NCI-H526 (cell line): ENCODE measurements at places on chromosomes 6 and 20.

DNA sequence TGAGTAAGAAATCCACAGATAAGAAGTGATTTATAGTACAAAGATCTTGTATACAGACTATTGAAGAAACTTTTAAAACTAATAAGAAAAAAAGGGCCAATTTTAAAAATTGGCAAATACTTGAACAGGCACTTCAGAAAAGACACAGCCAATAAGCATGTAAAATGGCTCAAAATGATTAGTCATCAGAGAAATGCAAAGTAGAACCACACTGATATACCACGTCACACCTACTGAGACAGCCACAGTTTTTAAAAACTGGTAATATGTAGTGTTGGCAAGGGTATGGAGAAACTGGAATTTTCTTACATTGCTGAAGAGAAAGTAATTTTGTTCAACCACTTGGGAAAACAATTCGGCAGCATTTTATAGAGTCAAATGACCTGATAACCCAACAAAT is 488.9 kb upstream of the HTR1E start:
- no peak for DNase-seq

- no peak for DNase-seq
These were observed 52.9 kb upstream of the HDDC2 start for GRCh38 chr6:125354649-125355048.

GRCh38 chr6:32854376-32855178 is 585 bp downstream of the PSMB9 start:
- DNase-seq: no peak

- no peak for DNase-seq
These were observed 149.3 kb downstream of the GJA1 start for GRCh38 chr6:121584586-121585369.

DNA sequence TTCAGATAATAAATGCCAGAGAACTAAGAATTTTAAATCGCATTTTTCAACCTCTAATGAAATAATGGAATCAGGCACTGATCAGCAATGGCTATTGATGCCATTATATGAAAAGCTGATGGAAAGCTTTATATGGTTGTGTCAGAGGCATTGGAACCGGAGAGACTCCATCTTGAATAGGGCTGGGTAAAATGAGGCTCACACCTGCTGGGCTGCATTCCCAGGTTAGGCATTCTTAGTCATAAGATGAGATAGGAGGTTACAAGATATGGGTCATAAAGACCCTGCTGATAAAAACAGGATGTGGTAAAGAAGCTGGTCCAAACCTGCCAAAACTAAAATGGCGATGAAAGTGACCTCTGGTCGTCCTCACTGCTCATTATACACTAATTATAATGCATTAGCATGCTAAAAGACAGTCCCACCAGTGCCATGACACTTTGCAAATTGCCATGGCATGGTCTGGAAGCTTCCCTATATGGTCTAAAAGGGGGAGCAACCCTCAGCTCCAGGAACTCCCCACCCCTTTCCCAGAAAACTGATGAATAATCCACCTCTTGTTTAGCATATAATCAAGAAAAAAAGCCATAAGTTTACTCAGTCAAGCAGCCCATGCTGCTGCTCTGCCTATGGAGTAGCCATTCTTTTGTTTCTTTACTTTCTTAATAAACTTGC is 40.2 kb upstream of the CD83 start:
- DNase-seq: no peak

DNA sequence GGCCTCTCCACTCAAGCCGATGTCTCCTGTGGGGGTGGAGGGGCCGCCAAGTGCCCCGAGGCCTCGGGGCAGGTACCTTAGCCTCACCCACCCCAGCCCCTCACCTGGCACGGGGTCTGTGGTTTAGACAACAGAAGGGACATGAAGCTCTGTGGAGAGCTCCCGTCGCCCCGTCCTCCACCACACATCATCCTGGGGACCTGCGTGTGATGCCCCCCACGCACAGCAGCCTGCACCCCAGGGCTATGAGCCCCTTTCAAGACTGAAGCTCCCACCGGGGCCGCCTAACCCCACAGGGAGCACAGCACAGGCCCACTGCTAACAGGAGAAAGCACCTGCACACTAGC is 8.2 kb downstream of the KCNQ2 start:
- no peak for DNase-seq

DNA sequence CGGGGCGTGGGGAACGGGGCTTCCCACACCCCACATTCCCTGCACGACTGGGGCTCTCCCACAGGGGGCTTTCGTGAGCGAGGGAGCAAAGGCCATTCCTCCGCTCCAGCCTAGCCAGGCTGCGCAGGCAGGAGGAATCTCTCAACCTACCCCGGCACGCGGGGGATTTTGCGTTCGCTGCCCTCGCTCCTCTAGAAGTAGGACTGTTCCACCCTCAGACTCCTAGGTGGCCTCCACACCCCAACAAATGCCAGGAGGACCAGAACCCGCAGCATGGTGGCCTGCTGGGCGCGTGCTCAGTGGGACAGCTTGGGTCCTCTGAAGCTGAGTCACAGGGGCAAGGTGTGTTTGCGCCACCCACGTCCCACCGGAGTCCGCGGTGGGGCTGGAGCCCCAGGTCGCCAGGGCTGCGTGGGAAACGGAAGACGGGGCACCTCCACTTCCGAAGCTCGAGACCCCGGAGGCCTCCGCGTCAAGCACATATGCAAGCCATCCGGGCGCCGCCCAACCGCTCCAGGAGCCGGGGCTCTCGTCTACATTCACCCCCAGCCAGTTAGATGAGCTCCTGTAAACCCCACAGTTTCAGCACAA is 1938.5 kb upstream of the DEFB115 start:
- no peak for DNase-seq

GRCh38 chr6:117515326-117515725 is 32.9 kb downstream of the DCBLD1 start:
- DNase-seq: no peak

DNA sequence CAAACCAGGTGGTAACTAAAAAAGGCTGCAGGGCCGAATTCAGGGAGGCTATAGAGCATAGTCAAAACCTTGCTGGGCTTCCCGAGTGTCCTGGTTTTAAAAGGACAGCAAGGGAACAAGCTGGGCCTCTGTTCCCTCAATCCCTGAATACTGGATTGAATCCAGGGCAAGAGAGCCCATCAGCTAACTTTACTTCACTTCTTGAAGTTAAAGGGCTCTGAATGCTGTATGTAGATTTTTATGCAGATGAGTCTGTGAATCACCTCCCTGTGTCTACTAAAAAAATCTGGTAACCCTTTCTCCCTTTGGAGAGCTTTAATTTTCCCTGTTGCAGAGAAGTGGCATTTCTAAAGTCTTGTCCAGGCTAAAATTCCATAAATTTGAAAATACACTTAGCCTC is 29.5 kb downstream of the LYRM4 start:
- DNase-seq: no peak

- DNase-seq: peak; percentile 42
These were observed 404 bp downstream of the CEP162 start for GRCh38 chr6:84227044-84227433.

DNA sequence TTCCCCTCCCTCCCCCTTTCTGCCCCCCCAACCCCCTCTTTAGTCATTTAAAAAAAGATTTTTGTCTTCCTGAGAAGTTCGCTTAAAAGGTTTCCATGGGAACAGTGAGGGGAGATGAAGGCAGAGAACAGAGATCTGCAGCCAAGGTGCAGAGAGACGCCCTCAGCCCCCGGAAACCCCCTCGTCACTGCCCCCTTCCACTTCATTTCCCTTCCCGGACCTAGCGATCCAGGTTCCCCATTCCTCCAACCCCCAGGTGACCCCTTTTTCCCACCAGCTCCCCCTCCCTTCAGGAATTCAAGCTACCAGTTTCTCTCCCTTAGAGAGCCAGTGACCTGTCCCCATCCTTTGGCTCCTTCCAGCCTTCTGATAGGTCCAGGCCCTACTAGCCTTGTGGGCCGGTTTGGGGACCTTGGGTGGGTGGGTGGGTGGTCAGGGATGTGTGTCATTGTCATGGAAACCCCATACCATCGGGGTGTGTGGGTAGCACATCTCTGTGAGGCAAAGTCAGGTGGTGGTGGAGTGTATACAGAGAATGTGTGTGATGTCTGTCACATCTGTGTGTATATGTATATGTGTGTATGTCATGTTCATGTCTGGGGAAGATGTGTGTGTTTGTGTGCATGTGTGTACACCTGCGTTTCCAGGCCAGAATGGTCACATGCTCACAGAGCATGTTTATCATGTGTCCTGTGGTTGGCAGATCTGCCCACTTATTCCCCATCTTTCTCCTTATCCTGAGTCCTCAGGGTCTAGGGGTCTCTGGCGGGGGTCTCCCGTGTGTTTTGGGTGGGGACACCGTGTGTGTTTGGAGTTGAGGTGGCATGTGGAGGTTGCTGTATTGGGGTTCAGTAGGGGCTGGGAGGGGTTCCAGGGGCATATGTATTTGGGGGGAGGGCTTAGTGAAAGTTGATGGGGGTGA is 7.0 kb downstream of the SYNGAP1 start:
- no peak for DNase-seq

- DNase-seq: no peak
These were observed 5.7 kb downstream of the COMMD7 start for GRCh38 chr20:32737371-32738223.

DNA sequence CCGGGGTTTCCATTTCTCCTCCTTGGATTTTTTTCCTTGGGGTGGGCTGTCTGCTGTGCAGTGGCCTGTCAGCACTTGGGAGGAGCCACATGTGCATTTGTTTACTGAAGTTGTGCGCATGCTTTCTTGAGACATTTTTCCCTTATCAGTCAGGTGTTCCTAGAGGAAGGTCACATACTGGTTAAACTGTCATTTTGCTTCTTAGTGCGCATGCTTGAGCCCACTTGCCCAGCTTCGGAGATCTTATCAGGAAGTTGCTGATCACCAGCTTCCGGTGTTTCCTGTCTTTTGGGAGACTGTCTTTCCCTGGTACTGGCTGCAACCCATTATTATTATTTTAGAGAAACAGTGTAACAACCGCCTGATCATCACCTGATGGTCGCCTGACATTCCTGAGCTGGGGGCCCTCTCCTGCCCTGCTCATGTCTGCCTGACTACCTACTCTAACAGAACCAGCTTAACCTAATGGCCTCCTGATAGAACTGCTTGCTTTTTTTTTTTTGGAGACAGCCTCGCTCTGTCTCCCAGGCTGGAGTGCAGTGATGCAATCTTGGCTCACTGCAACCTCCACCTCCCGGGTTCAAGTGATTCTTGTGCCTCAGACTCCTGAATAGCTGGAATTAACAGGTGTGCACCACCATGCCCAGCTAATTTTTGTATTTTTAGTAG is 378 bp upstream of the ERVFRD-1 start:
- no peak for DNase-seq

- peak; percentile 73 for DNase-seq
These were observed 7.2 kb upstream of the SERPINB1 start for GRCh38 chr6:2848851-2849250.

GRCh38 chr6:21164768-21165326 is 428.7 kb upstream of the SOX4 start:
- no peak for DNase-seq

- no peak for DNase-seq
These were observed 141.8 kb downstream of the CDC5L start for GRCh38 chr6:44529146-44529905.

DNA sequence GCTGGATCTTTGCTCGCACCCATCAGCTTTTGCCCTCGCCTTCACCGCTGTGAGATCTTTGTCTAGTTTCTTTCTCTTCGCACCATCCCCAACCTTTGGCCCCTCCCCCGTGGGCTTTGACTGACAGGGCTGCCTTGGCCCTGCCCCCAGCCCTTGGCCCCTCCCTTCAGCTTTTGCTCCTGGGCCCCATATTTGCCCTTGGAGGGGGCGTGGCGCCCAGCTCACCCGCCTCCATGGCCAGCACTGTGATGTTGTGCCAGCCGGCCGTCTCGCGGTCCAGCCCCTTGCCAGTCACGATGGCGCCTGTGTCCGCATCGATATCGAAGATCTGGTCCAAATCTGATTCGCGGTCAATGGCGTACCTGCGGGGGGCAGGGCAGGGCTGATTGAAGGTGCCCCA is 81.1 kb downstream of the CD40 start:
- no peak for DNase-seq

- no peak for DNase-seq
These were observed 623.3 kb upstream of the MANEA start for GRCh38 chr6:94953867-94954631.

DNA sequence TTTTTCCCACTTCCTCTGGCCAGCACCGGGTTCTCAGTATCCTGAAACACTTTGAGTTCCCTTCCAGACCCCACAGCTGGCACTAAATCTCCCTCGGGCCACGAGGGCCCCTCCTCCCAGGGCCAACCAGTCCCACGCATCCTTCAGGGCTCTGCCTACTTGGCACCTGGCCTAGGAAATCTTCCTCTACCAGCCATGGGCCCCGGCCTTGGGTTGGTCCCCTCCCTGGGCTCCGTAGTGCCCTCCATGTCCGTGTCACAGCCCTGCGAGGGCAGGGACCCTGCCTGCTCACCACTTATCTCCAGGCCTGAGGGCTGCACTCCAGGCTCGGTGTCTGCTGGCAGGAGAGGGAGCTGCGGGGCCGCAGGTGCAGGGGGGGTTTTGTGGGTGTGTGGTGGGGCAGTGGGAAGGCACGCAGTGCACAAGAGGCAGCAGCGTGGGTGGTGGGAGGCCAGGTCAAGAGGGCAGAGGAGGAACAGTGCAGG is 48.8 kb upstream of the CDH22 start:
- DNase-seq: no peak

DNA sequence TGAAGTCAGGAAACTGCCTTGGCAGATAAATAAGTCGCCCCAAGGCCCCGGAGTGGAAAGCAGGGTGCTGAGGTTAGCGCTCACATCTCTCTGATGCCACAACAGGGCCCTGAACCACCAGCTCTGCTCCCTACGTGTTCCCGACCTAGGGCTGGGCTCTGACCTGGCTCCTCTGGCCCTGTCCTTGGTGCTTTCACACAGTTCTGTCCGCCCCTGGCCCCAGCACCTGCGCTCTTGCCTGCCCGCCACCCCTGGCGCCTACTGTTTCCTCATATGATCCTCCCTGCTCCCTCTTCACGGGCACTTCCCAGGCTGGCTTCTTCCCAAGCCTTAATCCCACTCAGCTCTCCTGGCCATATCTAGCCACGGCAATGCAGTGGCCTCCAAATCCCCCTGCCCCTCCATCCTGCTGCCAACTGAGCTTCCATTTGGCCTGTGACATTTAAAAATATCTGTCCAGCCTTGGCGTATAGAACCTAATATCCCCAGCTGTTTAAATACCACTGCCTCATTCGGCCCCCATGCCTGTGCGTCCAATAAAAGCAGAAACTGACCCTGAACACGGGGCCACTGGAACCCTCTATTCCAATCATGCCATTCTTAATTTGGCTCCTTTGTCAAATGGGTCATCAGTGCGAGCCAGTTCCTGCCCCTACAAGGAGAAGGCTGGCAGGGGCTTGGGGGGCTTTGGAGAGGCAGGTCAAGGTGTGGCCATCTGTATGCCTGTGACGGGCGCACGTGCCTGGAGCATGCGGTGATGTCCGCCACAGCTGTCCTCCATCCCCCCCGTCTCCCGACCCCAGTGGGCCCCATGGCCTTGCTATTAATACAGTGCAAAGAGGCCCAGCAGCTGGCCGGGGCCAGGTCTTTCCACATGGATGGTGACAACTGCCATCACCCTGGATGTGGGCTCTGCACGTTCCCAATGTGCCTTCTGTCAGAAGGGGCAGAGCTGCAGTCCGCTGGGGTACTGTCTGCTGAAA is 27.7 kb downstream of the GNAS-AS1 start:
- DNase-seq: no peak

DNA sequence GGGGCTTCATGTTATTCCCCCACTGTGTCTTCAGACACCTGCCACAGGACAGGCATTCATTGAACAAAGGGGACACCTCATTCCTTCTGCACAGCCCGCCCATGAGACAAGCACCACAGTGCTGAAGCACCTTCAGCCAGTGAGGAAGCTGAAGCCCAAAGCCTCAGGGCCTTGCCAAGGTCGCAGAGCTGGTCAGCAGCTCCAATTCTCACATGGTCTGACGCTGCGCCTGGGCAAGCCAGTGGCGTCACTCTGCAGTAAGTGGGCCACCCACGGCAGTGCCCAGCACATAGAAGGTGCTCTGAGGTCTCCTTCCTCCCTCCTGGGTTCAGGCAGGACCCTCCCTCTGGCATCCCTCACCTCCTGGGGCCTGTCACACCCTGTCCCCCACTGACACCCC is 43.2 kb downstream of the GRM4 start:
- no peak for DNase-seq
